Globus pallidus (tissue), 1 donor: ENCODE measurements at places on chromosomes 5 and 9.
A peak's percentile ranks its signal among the peaks of the same experiment; 100 is the strongest.

GRCh38 chr5:14380712-14381111, 200.9 kb upstream of the OTULINL start:
- no peak for DNase-seq

- no peak for DNase-seq
These were observed 218.4 kb downstream of the GAPVD1 start for GRCh38 chr9:125479846-125480615.

- no peak for DNase-seq
These were observed 16.9 kb upstream of the TNFSF15 start for GRCh38 chr9:114822708-114823107.

- DNase-seq = no peak
These were observed 1.8 kb upstream of the TARS1 start for GRCh38 chr5:33438996-33439395.

GRCh38 chr5:109453251-109453650, 43.5 kb upstream of the PJA2 start:
- no peak for DNase-seq

DNA sequence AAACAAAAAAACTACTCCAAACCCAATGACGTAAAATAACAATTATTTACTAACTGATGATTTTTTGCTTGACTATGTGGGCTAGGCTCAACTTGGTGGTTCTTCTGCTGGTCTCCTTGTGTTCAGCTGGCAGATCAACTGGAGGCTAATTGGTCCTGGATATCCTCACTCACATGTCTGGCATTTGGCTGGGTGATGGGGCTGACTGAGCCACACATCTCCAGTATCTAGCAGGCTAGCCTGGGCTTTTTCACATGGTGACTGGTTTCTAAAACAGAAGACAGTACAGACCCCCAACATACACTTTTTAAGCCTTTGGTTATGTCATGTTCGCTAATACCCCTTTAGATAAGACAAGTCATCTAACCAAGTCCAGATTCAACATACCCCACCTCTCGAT, 104.7 kb upstream of the PRRC1 start:
- DNase-seq = no peak

DNA sequence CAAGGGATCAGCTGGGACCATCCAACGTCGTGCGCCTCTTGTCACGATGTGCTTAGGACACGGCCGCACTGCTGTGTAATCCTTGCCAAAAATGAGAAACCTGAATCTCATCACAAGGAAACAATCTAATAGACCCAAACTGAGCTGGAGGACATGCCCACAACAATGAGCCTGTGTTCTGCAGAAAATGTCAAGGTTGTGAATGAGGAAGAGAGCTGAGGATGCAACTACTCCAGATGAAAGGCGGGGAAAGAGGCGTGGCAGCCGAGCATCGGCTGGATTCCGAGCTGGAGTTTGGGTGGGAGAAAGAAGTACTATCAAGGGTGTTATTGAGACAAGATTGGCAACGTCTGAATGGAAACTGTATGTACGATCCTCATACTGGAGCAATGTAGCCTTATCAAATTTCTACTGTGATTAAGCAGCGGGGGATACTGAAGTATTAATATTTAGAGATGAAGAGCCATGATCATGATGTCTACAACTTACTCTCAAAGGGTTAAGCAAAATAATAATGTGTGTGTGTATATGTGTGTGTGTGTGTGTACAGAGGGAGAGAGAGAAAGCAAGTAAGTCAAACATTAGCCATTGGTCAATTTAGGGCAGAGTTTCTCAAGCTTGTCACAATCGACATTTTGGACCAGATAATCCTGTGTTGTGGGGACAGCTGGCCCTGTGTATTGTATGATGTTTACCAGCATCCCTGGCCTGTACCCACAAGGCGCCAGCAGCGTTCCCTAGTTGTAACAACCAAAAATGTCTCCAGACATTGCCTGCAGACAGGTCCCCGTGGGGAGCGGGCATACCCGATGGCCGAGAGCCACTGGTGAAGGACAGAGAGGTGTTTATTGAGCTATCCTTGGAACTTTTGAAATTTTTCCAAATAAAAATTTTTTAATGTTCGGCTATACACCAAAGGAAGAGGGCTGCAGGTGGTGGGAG, 46.5 kb downstream of the DUSP1 start:
- DNase-seq = peak; percentile 82

GRCh38 chr5:65191554-65192135, 290.1 kb downstream of the ADAMTS6 start:
- DNase-seq = no peak

- DNase-seq = peak; percentile 74
These were observed at the start of gene JADE2 for GRCh38 chr5:134524826-134525682. Gene JADE2, plus strand, starts transcription at chr5:134525670. Its CDS starts 10,188 bp downstream, at chr5:134535858.

DNA sequence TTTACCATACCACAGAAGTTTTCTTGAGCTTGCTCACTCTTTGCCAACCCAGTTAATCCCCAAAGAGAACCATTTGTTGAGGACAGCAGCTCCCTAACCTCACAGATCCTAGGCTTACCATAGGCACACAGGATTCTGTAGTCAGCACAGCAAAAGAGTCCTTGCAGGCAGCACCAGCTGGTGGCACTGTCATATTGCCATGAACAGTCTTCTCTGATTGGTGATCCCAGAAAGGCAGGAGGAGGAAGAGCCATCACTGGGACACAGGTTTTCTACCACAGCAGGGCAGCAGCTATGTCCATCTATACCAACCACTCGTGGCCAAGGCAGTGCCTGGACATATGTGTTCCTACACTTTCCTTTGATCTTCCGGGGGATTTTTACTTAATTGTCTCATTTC, 297.1 kb upstream of the CD180 start:
- peak; percentile 91 for DNase-seq

DNA sequence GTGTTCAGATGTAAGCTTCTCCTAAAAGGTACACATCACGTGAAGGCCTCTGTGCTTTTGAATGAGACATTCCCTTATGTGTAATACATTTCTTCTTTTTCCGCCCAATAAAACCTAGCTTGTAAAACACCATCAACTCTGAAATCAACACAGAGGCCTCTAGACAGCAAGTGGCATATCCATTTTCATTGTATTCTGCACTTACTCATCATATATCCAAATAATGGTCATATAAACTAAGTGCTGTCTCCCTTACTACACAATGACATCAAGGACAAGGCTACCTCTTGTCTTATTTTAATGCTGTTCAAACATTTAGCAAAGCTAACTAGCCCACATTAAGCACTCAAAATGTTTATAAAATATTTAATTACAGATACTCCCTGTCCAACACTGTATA, 108.5 kb downstream of the ELAVL2 start:
- DNase-seq = no peak

GRCh38 chr5:180129291-180130190, 58.0 kb upstream of the RNF130 start:
- no peak for DNase-seq

DNA sequence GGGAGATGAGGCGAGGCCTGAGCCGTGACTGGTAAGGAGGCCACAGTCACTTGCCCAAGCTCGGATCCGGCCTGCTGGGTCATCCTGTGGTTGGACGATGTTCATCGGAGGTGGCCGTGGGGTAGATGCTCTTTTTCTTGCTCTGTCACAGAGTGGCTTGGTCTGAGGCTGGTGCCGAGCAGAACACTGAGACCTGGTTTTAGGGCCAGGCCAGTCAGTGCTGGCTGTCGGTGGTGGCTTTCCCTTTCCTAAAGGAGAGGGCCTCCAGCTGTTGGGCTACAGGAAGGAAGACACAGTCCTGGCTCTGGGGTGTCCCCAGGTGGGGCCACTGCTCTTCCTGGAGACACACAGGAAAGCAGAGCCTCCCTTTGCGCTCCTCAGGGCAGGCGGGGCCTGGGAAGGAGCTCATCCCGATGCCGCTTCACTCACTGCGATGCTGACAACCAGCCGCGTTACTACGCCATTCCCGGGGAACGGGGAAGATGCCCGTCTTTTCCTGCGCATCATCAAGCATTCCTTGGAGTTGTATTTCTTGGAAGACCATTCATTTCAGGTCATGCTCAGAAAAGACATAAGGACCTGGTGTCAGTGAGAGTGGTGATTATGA, 254.8 kb upstream of the IRX4 start:
- DNase-seq = no peak

- no peak for DNase-seq
These were observed 11.1 kb downstream of the GPR21 start for GRCh38 chr9:123044586-123044985.

- DNase-seq = no peak
These were observed 230.9 kb downstream of the EFNA5 start for GRCh38 chr5:107439832-107440231.

GRCh38 chr9:26361010-26361409, 531.6 kb downstream of the CAAP1 start:
- no peak for DNase-seq

DNA sequence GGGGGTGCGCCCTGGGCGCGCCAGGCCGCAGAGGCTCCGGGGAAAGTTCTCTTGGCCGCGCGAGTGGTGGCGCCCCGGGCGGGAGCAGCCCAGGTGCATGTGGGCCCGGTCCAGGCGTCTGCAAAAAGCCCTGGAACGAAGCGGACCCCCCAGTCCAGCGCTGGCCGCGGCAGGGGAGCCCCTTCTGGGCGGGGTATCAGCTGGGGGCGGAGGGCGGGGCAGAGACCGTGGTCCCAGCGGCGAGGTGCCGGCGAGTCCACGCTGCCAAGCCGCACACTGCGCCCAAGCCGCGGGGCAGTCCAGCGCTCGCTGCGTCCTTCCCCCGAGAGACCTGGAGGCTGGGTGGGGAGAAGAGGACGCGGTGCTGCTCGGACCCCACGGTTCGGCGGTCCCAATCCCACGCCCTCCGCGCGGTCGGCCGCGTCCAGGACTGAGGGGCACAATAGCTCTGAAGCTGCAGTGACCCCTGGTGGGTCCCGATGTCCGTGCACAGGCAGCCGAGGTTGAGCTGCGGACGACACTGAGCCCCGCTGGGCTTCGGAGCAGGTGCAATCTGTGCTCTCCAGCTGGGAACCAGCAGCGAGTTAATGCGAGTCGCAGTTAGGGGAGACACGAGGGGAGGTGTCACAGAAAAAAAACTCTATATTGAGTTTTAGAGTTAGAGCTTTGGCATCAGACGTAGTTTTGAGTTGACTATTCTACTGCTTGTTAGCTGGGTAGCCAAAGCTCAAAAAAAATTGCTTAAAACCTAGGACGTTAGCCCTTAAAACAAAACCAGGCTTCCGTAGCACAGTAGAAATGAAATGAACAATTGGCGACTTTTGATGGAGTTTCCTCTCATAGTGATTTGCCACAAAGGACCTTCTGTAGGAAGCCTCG, 1.1 kb upstream of the EPB41L4A start:
- peak; percentile 73 for DNase-seq

DNA sequence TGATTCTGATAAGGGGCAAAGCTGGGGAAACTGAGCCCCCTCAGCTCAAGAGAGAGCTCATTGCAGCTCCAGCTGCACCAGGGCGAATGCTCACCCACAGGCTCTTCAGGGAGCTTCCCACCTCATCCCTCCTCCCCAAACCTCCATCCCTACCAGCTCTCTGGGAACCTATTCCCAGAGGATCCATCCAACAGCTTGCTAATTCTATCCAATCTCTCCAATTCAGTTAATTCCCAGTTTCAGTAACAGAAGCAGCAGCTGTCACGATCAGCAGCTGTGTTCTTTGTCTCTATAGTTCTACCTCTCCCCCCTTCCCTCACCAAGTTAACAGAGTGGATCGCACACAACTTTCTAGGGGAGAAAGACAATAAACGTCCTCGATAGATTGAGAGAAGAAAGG, 135.5 kb upstream of the EFNA5 start:
- no peak for DNase-seq

GRCh38 chr5:81288021-81288433, 13.4 kb upstream of the ZCCHC9 start:
- DNase-seq = no peak

GRCh38 chr9:1956958-1957357, 58.2 kb upstream of the SMARCA2 start:
- no peak for DNase-seq

DNA sequence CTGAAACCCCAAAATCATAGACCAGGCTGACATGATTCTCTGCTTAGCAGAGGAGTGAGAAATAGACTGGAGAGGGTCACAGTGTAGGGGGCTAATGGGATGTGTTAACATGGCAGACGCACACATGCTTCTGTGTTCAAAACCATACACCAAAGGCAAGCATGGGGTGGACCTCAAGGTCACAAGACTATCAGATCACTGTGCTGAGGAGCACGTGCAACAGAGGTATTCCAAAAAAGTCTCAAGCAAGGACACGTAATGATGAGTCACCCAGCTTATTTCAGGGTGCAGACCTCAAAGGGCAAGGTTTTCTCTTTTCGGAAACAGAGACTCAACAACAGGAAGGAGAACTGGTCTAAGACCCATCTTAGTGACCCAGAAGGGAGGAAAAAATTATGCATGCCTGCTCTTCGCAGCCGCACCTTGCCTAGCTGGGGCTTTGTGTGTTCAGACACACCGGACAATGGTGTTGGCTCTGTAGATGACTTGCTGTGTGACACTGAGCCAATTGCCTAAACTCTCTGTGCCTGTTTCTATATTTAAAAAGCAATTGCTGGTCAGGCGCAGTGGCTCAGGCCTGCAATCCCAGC, 20.3 kb downstream of the WHRN start:
- DNase-seq = no peak

DNA sequence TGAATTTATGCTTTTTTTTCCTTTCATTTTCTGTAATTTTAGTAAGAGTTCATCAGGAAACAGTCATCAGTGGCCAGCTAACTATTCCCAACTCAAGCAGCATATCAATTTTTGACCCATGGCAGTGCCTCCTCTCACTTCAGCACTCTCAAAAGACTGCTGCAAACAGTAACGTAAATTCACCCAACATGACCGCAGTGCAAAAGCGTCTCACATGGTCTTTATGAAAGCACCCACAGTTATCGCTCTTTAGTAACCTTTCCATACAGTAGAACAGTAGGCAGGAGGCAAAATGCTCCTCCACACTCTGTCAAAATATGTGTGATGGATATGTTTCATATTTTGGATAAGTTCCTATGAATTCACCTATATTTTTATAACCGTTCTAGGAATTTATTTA, 48.6 kb downstream of the PARP8 start:
- no peak for DNase-seq

- DNase-seq = no peak
These were observed 174.9 kb downstream of the RAPGEF6 start for GRCh38 chr5:131460133-131460532.

DNA sequence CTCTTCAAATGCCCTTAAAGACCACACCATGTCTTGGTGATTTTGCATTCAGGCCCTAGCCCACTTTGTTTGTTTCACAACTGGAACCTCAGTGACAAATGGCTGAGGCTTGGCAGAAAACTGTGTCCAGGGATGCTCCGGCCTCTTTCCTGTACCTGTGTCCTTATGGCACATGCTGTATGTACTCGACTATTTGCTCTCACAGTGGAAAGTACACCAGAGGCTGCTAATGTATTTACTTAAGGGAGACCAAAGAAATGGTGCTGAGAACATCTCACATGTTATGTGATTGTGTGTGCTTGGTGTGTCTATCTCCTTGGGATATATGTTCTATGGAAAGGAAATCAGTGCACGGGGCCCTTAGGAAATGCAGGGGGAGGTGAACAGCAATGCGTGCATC, 263.3 kb downstream of the GADD45G start:
- DNase-seq = no peak

DNA sequence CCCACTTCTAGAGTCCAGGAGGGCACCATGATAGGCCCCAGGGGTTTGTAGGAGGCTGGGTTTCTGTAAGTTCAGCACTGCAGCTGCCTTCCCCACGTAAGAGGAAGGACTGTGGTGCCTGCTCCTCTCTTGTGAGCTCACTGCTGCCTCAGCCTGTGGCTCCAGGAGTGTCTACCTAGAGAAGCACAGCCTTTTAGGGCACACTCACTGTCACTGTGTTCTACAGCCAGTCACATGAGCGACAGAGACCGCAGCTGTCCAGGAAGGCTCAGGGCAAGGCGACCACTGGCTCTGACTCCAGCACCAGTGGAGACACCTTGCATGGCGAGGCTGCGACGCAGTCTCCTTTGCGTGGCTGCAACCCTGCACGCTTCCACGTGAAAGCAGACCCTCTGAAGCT, 72.8 kb downstream of the OTULIN start:
- no peak for DNase-seq

GRCh38 chr9:129726322-129727160, 26.3 kb downstream of the PTGES start:
- peak; percentile 51 for DNase-seq
